H7 (cell line): ENCODE measurements at places on chromosomes 16 and 17. TPM values are rescaled to one million over a fixed set of nuclear protein-coding genes. Genes with fewer than 3 reads are reported as not detected.

DNA sequence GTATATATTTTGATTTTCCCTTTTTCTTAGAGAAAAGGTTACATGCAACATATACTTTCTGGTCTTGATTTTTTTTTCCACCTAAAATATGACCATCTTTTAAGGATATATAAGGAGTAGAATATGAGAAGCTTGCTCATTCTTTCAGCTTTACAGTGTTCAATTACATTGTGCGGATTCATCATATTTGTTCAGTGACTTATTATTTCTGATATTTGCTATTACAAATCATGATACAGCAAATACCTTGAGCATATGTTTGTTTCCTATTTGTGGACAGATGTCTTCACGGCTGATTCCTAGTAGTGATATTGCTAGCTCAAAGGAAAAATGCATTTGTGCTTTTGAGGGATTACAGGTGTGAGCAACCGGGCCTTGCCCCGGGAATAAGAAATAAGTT lies 18.1 kb downstream of the KATNIP start:
- no peak for DNase-seq

GRCh38 chr17:69320210-69320907 lies 6.6 kb downstream of the ABCA5 start:
- DNase-seq: no peak

DNA sequence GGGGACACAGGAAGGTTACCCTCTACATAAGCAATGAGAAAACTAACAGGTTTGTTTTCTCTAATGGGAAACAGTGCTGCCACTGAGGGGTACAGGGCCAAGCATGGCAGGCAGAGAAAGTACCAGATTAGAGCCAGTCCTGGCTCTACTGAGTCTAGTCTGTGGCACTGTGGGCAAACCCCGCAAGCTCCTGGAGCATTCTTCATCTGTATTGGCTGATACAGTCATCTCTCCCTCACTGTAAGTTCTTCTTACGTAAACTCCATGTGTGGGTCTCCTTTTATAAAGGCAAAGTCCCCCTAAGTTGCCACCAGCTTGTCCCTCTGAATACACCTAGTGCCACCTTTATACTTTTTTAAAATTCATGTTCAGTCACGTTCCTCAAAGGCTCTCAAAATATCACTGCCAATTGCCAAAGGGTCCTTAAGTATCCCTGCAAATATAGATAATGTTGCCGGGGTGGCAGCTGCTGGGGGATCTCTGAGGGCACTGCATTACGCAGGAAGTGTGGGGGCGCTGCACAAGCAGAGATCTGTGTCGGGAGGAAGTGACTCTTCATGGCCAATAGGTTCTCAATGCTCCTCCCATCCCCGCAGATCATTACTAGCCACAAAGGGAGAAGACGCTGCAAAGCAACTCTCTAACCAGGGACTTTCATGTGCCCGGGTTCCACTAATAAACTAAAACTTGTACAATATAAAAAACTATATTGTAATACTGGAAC lies 18.8 kb downstream of the XPO6 start:
- DNase-seq: no peak

DNA sequence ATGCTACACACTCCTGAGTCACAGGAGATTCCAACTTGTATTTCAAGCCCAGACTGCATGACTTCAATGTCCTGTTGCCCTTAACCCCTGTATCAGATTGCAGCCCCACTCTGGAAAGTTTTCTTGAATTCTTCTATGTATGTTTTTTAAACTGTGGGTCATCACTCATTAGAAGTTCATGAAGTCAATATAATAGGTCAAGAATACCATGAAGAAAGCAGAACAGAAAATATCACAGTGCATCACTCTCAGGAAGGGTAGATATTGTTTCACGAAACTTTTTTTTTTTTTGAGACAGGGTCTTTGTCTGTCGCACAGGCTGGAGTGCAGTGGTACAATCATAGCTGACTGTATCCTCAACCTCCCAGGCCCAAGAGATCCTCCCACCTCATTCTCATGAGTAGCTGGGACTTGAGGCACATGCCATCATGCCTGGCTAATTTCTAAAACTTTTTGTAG lies 20.5 kb downstream of the PRKCB start:
- no peak for DNase-seq

ARMC5 gene
- total RNA-seq: 8.0 and 11.6 TPM in 2 replicates

DNA sequence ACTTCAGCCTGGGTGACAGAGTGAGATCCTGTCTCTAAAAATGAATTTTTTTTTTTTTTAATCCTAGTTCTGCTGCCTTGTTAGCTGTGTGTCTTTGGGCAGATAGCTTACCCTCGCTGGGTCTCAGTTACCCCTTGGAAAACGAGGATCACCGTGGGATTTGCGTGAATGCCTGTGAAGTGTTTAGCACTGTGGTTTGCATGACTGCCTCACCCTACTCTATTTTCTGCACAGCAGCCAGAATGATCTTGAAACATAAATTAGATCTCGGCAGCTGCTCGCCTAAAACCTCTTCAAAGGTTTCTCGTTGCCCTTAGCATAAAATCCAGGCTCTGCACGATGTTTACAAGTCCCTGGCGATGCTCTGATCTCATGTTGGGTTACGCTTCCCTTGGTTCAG lies 71.2 kb upstream of the GRIN2A start:
- no peak for DNase-seq

- no peak for DNase-seq
Observed at GRCh38 chr17:5558815-5559785, 25.2 kb downstream of the NLRP1 start.

ANKRD13B gene
- total RNA-seq: 11.1 and 11.9 TPM in 2 replicates

CASKIN1 gene
- total RNA-seq: 1.5 and 2.0 TPM in 2 replicates

C17orf67 gene
- 1.5 and 1.9 TPM in 2 replicates for total RNA-seq

NF1 gene
- 11.6 and 12.2 TPM in 2 replicates for total RNA-seq

- peak; percentile 83 for DNase-seq
Observed at GRCh38 chr17:80270104-80270503, 9.5 kb downstream of the RNF213 start.

AOC3 gene
- total RNA-seq: 0.31 and 3.5 TPM in 2 replicates

DNA sequence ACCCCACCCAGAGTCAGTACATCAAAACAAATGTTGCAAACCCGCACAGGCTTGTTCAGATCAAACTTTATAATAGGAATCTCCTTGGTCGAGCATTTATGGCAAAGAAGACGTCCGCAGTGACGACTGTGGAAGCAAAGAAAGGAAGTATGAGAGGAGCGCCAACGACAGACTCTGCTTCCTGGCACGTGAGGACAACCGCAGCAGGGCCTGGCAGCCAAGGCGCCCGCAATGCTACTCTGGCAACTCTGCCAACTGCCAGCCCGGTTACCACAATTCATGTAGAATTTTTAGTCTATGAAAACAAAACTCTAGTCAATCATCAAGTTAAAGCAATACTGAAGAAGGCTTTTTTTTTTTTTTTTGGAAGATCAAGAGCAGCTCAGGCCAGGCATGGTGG lies 24.8 kb downstream of the CYB5D2 start:
- DNase-seq: no peak

DRC3 gene
- total RNA-seq: 0.17 and 5.0 TPM in 2 replicates

- DNase-seq: no peak
Observed at GRCh38 chr17:37088459-37088858, 139.7 kb downstream of the AATF start.

DNA sequence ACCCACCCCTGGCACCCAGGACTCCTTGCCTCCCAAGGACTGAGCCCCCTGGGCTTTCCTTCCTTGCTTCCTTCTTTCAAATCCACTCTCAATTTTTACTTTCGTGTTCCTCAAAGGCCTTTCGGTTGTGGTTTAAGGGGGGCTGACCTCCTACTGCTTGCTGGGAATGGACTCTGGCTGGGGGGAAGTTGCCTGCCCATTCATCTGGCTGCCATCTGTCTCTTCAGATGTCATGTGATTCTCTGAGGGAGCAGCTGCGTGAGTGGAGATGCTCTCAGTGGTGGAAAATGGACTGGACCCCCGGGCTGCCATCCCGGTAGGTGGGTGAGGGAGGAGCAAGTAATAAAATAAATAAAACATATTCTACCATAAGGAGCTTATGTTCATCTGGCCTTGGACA lies 93.8 kb upstream of the RPRML start:
- no peak for DNase-seq

DNA sequence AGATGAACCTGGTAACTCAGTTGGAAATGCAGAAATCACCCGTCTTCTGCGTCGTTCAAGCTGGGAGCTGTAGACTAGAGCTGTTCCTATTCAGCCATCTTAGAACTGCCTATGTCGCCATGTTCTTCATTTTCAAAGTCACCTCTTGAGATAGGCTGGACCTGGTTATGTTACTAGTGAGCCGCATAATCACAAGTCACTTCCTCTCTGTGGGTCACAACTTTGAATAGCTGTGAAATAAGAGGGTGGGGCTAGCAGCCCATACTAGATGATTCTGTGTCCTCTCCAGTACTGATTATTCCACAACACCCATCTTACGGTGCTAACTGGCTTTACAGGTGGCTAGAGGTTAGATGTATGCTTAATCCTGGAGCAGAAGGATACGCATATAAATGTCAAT lies 74.2 kb downstream of the VPS53 start:
- no peak for DNase-seq

DNA sequence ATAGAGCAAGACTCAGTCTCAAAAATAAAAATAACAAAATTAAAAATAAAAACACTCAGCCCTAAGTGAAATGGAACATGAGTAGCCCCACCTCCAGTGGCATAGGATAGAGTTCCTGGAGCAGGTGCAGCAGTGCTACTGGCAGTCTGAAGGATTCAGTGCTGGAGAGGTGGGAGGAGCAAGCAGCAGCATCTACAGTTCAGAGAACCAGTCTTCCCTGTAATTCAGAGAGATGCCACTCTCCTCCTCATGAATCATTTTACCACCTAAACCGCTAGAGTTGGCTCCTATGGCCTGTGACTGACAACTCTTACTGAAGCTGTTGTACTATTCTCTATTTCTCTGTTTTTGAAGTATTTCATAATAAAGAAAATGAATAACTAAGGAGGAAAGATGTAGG lies 56.0 kb upstream of the SMURF2 start:
- DNase-seq: no peak

DNA sequence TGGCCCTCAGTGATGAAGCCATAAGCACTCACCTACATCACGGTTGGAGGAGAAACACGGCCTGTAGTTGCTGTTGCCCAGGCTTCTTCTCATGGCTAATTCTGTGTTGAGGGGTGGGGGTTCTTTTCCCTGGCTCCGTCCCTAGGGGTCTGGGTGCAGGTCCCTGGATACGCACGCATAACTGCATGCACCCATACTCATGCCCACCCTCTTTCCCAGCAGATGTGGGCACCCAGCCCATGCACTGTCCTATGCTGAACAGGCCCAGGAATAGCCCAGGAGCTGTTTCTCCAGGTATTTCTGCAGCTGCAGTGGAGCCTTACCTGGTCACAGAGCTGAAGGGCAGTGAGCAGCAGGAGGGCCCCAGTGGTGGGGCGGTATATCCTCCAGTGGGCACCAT lies 18.1 kb downstream of the ST6GALNAC1 start:
- no peak for DNase-seq

- DNase-seq: no peak
Observed at GRCh38 chr17:19787733-19788357, 39.7 kb upstream of the ALDH3A1 start.

GRCh38 chr17:45656527-45657181 lies 127.5 kb upstream of the CRHR1 start:
- DNase-seq: no peak

DNA sequence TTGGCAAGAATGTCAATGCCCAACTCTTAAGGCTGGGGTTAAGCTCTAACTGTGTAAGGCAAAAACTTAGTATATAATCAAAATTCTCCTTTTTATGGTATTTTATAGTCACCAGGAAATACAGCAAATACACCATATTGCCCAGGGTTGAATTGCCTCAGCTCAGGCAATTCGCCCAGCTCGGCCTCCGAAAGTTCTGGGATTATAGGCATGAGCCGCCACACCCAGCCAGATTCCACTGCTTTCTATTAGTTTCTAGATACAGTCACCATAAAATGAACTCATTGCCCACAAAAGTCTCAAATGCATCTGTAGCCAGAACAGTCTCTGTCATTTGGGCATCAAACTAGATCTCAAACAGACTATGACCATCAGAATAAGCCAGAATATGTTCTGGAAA lies 238.7 kb upstream of the TOX3 start:
- DNase-seq: no peak

DNA sequence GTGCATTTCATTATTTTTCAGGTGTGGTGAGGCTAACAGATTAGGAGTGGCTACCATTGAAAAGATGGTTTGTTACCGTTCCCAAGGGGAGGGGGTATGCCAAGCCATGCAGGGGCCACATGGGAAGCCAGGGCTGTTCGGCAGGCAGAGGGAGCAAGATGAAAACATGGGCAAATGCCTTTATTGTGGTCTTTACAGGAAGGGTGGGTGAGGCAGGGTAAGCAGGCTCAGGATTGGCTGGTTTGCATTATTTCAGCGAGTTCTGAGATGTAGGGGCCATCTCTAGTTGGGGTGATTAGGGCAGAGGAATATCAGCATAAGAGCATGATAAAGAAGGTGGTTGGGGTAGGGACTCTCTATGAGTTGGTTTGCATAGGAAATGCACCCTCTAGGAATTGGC lies 117.6 kb downstream of the CCT6B start:
- no peak for DNase-seq

- DNase-seq: no peak
Observed at GRCh38 chr17:44390250-44390870, 911 bp upstream of the ITGA2B start.

EPX gene
- total RNA-seq: not detected in 2 replicates

CHST5 gene
- 0.90 TPM in 1 of 2 replicates, not detected in the other for total RNA-seq

GRCh38 chr16:64478252-64478906 lies 643.5 kb downstream of the CDH11 start:
- no peak for DNase-seq

- DNase-seq: no peak
Observed at GRCh38 chr17:65123757-65124675, 13.2 kb upstream of the RGS9 start.
